Cortex of kidney (tissue), 1 donor: ENCODE measurements at places on chromosomes 1 and 21.

DNA sequence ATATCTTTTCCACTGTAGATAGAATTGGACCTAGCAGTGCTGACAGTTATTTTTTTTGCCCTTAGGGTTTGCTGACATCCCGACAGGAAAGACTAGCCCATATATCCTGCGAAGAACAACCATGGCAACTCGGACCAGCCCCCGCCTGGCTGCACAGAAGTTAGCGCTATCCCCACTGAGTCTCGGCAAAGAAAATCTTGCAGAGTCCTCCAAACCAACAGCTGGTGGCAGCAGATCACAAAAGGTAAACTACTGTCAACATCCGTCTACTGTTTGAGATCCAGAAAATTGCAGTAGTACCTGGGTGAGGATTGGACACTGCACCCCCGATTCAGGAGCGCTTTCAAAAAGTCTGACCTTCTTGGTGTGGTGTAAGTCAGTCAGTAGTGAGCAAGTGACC, 55.8 kb downstream of the CENPF start:
- no peak for DNase-seq

- no peak for DNase-seq
These were observed 41.6 kb downstream of the MFSD2A start for GRCh38 chr1:39996396-39997004.

- DNase-seq = no peak
These were observed 107.9 kb downstream of the SPSB1 start for GRCh38 chr1:9400425-9401079.

DNA sequence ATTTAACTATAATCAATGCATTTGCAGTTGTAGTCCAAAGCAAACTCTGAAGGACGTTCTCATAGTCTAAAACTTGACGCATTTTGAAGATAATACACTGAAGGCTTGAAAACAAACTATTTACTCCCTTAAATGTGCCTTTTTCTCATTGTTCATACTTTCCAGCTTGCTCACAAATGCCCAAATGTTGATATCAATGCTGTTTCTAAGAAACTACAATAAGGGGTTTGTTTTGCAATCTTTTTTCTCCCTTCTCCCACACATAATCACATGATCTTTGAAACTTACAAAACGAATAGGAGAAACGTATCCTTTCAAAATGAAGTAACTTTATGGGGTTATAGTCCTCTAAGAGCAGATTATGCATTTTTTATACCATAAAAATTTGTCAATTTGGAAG, 508.7 kb downstream of the DPYD start:
- no peak for DNase-seq

DNA sequence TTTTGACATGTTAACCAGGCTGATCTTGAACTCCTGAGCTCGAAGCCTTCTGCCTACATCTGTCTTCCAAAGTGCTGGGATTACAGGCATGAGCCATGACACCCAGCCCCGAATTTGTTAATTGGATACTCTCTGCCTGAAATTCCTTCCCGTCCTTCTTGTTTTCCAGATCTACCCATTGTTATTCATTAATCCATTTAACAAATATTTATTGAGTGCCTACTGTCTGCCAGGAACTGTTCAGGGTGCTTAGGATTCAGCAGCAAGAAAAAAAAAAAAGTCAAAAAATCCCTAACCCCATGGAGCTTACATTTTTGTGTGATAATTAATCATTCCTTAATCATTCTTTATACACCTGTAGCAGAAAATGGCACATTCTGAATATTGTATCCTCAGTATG, 206.8 kb upstream of the FOXD3 start:
- no peak for DNase-seq

DNA sequence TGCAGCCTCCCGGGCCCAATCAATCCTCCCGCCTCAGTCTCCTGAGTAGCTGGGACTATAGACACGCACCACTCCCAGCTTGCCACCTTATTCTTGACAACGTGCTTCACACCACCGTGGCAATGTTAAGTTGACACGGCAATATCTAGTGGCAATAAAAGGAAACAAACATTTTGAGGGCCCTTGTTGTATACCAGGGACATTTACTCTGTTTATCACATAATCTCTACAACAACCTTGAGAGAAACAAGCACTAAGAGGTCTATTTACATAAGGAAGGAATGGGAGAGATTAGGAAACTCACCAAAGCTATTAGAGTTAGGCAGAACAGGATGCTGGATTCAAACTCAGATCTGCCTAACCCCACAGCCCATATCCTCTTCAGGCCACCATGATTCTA, 3.1 kb downstream of the KLHDC8A start:
- no peak for DNase-seq

GRCh38 chr21:37375866-37376574, 9.4 kb downstream of the DYRK1A start:
- no peak for DNase-seq

DNA sequence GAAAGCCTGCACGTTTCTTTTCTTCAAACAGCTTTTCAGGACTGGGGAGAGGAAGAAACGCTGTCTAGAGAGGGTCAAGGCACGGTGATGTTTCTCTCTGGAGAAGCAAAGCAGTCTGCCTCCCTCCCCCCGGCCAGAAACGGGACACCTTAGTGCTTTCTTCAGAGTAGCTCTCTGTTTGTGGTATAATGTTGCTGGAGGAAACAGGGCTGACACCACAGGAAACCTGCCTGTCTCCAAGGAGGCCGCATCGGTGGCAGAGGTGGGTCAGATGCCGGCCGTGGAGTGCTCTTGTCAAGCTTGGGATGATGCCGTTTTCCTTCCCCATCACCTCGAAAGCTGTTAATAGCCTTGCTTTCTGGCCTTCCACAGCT, 139.4 kb downstream of the DHRS3 start:
- no peak for DNase-seq

DNA sequence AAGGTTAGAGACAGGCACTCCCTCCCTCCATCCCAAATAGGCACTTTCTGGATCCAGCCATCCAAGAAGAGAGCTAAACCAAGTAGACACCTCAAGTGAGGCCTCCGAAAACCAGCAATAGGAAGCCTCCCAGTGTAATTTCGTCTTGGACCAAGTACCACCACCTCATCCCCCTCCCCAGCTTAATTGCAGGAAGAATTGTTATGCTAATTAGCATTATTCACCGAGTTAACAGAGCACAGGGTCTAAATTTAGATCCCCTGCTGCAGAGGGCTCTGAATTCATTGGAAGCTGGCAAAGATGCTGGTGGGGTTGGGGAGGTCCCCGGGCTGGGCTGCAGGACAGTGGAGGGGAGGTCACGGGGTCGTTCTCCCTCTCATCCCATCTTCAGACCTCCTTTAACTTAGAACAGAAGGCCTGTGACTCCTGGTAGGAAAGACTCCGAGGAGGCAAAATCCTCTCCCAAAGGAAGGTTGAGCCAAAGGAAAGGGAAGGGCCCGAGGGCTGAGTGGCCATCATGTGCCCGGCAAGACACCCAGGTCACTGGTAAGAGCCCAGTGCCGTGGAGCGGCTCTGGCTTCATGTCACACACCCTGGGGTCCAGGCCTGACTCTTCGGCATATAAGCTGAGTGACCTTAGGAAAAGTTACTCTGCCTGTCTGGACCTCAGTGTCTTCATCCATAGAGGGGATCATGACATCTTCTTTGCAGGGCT, 209.2 kb upstream of the GRIK3 start:
- DNase-seq = no peak

DNA sequence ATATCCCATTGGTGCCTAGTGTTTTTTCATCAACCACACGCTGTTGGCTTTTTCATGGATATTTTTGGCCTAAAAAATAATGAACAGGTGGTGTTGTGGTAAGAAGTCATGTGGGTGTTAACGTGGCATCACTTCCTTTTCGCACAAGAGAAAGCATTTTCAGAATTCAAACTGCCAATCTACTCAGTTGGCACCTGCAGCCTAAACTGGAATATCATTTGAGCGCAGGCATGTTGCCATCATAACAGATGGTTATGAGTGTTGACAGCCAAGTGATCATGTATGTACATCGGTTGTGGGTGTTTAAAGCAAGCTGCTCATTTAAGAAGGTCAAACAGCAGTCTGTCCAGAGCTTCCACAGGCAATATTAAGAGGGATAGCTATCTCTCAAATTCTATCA, 1963.0 kb downstream of the NCAM2 start:
- no peak for DNase-seq

DNA sequence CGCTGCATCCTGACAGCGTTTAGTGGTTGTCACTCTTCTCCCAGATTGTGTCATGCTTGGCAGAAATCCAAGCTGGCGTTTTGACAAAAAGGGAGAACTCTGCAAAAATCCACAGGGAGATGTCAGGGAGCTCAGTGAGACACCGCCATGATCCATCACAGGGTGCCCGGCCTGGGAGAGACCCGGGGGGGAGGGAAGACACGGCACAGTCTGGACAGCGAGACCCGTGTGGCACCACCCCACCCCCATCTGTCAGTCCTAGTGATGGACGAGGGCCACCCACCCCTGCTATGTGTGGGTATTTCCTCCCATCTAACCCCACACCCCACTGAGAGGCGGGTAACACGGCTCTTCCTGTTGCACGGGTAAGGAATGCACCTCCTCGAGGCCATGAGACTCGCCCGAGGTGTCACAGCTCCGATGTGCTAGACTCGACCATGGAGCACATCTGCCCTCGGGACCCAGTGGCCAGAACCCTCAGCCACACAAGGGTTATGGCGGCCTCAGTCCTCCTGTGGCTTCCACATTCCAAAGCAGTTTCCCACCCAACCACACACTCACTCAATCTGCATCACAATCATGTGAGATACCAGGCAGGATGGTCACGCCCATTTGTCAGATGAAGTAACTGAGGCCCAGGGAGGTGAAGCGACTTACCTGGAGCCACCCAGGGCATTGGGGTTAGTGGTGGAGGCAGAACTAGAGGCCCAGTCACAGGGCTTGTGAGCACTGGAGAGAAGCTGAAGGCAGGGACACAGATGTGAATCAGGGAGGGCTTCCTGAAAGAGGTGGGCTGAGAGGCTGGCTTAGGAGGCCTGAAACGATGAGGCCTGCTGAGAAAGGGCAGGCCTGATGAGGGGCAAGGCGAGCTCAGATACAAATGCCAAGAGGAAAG, 688.5 kb downstream of the MATN1 start:
- no peak for DNase-seq

GRCh38 chr1:164101802-164102201, 457.2 kb upstream of the PBX1 start:
- no peak for DNase-seq

- no peak for DNase-seq
These were observed 136.1 kb downstream of the ADGRL2 start for GRCh38 chr1:81936853-81937252.

- no peak for DNase-seq
These were observed 2133.0 kb downstream of the NCAM2 start for GRCh38 chr21:23131177-23131576.

- no peak for DNase-seq
These were observed 27.3 kb downstream of the WDR4 start for GRCh38 chr21:42851812-42852665.

- DNase-seq = no peak
These were observed 3.2 kb upstream of the GSTM2 start for GRCh38 chr1:109664671-109665070.

DNA sequence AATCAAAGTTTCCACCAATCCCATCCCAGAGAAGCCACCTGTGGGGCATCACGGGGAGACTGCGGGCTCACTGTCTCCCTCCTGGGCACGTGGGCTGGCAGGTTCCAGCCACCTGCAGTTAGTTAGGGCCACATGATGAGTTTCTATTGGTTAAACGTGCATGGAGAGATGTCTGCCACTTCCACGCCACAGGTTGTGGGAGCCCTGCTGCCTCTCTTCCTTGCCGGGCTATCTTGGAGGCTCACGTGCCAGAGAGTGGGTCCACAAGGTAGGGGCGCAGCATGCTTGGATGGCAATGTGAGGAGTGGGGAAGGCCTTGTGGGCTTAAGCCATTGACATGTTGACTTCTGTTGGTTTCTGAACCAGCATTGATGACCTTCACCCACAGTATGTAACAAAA, 3.5 kb downstream of the KRTAP10-7 start:
- no peak for DNase-seq

DNA sequence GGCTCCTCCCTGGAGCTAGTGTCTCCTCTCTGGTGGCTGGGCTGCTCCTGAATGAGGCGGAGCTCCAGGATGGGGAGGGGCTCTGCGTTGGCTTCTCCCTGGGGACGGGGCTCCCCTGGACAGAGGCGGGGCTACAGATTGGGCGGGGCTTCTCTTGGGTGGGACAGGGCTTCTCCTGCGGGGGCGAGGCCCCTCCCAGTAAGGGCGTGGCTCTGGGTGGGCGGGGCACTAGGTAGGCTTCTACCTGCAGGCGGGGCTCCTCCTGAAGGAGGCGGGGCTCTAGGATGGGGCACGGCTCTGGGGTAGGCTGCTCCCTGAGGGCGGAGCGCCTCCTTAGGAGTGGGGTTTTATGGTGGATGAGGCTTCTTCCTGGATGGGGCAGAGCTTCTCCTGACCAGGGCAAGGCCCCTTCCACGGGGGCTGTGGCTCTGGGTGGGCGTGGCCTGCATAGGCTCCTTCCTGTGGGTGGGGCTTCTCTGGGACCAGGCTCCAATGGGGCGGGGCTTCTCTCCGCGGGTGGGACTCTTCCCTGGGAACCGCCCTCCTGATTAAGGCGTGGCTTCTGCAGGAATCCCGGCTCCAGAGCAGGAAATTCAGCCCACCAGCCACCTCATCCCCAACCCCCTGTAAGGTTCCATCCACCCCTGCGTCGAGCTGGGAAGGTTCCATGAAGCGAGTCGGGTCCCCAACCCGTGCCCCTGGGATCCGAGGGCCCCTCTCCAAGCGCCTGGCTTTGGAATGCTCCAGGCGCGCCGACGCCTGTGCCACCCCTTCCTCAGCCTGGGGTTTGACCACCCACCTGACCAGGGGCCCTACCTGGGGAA, 22.7 kb upstream of the ARF1 start:
- DNase-seq = no peak

- DNase-seq = no peak
These were observed 51.7 kb downstream of the HUNK start for GRCh38 chr21:31924548-31924947.

DNA sequence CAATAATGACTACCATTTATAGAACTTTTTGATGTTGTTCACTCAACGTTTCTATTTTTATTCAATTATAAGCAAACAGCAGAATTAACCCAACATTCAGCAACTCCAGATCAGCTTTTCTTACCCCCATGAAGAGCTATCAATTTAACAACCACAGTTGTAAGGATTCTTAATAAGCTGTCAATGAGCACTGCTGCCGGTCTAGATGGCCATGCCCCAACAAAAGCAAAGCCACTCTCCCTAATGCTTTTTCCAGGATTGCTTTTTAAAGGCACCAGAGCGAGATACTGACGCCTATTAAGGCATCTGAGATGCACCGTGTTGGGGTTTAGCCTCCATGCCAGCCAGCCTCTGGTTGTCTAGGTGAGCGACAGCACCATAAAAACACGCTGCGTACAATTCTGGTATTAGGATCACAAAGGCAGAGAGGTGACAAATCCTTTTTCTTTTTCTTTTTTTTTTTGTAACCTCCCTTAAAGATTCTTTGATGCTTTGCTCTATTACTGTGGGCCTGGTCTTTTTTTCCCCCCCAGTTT, 39.5 kb downstream of the PTPRC start:
- no peak for DNase-seq

DNA sequence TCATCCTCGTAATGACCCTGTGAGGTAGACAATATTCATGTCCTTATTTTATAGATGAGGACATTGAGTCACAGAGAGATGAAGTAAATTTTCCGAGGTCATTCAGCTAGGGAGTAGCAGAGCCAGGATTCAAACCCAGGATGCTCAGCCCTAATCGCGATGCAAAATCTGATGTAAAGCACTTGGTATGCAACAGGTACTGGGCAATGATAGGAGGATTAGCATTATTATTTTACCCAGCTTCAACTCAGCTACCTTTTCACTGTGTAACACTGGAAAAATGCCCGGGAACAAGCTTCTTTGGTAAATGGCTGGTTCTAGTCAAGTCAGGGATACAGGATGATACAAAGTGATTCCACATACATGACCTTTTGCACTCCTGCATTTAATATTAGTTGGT, 88.7 kb downstream of the ATP1A1 start:
- no peak for DNase-seq
